Stimulated activated CD8-positive, alpha-beta memory T cell treated with anti-CD3 and anti-CD28 coated beads, Interleukin-2, amount 100 ng/mL, for 48 hours (primary cell): ENCODE measurements at places on chromosomes 3 and 15.

DNA sequence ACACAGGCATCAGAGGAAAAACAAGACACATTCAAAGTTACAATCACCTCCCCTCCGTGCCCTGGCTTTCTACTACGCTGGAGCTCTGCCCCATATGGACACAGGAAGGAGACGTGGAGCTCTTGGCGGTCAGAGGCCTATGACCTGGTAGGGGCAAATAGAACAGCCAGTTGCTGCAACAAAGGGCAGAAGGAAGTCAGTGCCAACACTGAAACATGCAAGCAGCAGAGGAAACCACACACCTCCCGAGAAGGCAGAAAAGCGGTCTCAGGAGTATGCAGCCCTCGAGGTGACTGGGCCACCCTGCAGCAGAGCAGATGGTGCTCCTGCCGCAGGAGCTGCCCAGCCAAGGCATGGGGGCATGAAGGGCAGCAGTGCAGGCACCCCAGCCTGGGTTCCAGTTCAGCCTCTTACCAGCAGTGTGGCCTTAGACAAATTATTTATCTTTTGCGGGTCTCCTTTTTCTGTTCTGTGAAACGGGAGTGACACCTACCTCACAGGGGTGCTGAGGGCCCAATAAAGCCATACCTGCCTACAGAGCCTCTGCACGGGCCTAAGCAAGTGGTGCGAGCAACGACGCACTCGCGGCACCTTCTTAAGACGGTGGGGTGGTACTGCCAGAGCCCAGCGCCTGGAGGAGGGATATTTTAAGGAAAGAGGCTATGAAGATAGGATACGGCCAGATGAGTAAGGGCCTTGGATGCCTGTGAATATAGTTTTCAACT is 8.6 kb downstream of the ZXDC start:
- DNase-seq = no peak

DNA sequence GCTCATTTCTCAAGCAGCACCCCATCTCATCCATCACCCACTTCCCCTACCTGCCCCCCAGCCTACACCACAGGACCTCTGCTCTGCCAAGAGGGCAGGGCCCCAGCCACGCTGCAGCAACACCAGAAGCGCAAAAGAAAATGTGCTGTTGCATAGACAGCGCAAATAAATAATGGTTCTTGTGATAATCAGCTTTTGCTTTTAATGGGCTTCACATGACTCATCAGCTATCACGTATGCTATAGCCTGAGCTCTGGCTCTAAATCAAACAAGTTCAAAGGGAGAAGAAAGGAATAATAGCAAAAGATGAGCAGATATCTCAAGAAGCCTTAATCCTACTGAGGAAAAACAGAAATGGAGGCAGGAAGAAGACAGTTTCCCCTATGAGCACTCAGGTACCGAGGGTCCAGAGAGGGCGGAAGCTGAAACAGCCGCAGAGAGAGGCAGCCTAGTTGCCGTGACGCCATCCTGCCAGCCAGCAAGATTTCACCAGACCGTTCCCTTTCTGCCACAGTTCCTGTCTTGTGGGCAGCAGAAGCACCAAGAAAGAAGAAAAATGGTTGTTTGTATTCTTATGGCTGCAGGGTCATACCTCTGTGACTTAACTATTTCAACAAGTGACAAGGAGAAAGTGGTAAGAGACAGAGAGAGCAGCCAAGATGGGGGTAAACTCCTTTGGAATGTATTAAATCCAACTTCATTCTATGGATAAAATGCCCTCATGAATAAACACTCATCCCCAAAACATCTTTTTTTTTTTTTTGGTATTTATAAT is 22.0 kb downstream of the RAB27A start:
- peak; percentile 58 for DNase-seq

GRCh38 chr3:63278171-63279004 is at the start of gene SYNPR:
TSS of gene SYNPR (plus strand) at chr3:63278308.
- DNase-seq = no peak

- DNase-seq = no peak
Measured at GRCh38 chr3:161551697-161552096, 55.1 kb downstream of the OTOL1 start.

- DNase-seq = no peak
Measured at GRCh38 chr15:86685263-86685662, 605.6 kb downstream of the AGBL1 start.

DNA sequence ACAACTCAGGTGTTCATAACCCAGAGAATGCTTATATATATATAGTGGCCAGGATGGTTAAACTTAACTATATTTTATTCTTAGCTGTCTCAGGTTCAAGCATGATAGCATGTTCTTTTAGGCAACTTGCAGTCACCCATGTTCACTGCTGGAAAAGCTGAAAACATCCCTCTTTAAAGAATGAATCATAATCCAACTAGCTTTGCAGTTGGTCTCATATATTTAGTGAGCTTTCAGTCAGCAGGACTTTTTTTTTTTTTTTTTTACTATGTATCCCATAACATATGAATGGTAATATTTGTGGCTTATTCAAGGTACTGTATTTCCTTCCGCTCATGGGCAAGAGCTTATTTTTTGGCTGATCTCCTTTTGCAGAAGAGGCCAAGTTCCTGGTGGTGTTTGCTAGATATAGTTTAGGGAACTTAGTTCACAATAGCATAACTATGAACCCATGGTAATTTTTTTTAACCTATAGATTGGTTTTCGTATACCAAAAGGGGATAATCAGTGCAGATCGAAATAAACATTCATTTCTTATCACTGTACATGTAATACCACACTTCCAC is 77.6 kb downstream of the CMSS1 start:
- DNase-seq = no peak

DNA sequence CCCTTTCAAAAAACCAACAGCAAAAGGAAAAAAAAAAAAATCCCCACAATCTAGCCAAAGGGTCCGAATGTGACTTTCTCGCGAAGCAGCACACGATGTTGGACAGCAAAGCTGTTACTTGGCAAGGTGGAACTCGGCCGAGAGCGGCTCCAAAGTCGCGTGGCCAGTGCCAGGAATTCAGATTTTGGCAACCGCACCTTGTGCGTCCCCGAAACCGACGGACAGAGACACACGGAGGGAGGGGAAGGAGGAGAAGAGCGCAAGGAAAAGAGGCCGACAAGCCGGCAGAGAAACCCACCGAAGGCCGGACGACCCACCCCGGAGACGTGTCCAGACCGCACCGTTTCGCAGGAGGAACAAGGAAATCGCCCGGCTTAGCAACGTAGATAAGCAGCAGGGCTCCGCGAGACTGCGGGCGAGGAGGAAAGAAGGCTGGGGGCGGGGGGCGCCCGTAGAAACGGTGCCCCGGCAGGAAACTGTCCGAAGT is 517.3 kb downstream of the MECOM start:
- no peak for DNase-seq

GRCh38 chr3:158709666-158710083 is 22.6 kb downstream of the RARRES1 start:
- no peak for DNase-seq

- no peak for DNase-seq
Measured at GRCh38 chr15:63198371-63199250, 9.2 kb downstream of the RAB8B start.

- DNase-seq = no peak
Measured at GRCh38 chr3:41190509-41191284, 8.6 kb upstream of the CTNNB1 start.

- no peak for DNase-seq
Measured at GRCh38 chr3:10777627-10778026, 38.4 kb upstream of the SLC6A11 start.

DNA sequence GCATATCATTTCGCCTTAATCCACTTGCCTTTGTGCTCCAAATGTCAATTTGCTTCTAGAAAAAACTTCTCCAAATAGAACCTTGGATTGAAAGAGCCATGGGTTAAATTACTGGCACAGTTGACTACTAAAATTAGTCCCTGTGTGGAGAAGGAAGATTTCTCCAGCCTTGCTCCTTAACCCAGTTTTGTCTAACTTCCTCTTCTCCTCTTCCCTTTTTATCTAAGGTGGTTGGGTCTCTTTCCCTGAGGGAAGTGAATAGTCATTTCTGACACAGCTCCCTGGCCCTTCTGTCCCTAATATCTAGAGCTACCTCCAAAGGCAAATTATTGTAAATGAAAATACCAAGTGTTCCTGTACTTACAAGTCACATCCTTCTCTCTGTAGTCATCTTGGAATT is 527.9 kb upstream of the TBL1XR1 start:
- DNase-seq = no peak

GRCh38 chr3:66140743-66141372 is 79.9 kb upstream of the SLC25A26 start:
- no peak for DNase-seq

GRCh38 chr3:124084022-124084881 is 92.3 kb upstream of the ROPN1 start:
- DNase-seq = no peak

GRCh38 chr3:53264718-53265117 is 8.9 kb upstream of the TKT start:
- no peak for DNase-seq

DNA sequence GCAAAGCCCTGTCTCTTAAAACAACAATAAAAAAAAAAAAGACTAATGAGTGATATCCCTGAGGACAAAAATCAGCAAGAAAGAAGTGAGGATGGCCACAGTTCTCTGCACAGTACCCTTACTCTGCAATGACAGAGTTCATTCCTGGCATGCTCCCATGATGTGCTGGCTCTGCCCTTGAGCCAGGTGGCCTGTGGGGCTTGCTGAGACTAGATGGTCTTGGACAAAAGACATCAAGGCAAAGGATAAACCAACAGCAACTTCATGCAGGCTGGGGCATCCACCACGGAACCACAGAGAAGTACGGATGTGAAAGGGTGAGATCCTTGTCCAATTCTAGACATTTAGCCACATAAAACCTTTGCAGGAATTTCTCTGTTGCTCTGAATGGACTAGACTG is 12.7 kb downstream of the MGLL start:
- DNase-seq = no peak

DNA sequence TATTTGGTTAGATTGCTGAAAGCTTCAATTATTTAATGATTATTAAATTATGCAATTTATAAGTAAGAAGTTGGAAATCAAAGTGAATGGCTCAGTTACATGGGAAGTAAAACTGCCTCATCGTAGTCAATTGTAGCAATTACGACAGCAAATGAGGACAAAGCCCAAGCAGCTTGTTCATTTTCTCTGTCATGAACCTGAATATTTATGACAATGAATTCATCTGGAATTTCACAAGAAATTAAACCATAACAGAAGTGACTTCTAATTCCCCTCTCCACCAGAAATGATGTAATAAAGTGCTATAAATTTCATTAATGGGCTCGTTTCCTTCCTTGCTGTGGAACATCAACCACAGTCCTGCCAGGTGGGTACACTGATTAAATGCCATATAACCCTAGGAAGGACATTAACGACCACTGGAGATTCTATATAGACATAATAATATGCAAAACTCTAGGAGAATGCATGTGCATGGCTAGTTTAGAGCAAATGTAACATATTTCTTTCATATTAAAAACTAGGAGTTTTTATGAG is 273.8 kb upstream of the DCBLD2 start:
- DNase-seq = no peak

DNA sequence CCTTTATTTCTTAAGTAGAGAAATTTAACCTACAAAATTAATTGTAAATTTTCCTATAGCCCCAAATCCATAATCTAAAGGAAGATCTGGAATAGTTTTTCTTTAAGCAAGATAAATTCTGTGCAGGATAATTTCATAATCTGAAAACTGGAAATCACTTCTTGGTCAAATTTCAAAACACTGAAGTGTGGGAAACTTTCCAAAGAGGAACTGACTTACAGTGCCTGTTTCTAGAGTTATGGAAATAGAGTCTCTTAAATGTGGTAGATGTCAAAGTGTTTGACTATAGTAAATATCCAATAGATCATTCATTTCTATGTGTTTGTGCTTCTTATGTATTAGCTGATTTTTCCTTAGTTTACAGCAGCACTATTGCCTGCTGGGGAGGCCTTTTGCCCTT is 1.6 kb upstream of the P2RY13 start:
- no peak for DNase-seq

- no peak for DNase-seq
Measured at GRCh38 chr3:42855219-42855546, 20.5 kb downstream of the CYP8B1 start.

DNA sequence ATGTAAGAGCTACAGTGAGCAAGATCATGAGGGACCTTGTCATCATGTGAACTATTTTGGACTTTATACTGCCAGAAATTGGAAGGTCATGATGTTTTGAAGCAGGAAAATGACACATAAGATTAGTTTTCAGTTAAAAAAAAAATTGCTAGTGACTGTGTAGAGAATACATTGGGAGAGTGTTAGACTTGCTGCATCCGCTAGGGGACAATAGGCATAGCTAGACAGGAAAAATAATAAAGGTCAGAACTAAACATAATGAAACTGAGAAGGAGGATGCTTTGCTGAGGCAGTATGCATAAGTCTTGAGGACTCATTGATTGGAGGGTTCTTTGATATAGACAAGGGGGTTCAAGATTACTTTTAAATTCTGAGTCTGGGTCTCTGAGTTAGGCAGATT is 275.8 kb upstream of the KCNH8 start:
- no peak for DNase-seq

DNA sequence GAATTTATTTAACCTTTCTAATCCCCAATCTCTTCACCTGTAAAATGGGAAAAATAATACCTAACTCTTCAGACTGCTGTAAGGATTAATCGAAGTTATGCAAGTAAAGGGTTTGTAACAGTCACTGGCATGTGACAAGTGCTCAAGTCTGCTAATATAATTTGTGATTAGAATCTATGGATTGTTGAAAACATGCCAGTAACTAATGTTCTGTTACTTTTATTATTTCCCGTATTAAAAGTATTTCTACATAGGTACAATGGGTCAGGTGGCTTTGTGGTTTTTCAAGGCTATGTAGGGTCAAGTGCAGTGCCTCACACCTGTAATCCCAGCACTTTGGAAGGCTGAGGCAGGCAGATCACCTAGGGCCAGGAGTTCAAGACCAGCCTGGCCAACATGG is 29.4 kb downstream of the ULK4 start:
- DNase-seq = no peak

DNA sequence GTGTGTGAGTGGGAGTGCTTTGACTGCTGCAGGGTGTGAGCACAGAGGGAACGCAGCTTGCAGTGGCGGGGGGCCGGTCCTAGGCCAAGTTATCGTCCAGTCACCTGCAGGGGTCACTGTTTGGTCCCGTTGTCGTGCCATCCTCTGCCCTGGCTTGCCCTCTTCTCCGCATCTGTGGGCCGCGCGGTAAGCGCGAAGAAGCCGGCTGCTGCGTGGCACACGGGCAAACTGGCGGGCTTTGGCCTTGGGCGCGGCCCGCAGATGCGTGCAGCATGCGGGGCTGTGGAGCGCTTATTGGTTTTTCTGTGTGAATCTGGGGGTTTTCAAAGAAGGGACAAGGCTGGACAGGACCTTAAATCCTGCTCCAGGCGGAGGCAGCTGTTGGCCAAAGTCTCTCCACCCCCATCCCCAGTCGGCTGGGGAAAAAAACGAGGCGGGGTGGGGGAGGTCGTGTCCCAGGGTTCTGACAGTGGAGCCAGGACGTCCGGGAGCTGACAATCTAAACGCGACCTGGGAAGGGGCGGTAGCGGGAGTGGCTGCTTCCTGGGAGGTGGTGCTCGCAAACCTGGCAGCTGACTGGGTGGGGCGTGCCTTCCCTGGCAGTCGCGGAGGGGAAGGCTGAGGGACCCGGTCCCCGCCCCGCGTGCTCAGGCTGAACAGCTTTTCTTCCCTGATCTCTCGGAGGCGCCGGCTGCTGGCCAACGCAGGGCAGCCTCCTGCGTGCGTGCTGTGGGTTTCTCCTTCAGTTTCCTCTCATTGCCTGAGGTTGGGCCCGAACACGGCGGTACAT is 39.7 kb upstream of the VEPH1 start:
- DNase-seq = no peak

GRCh38 chr15:60065951-60066350 is 61.8 kb downstream of the FOXB1 start:
- DNase-seq = no peak
